ENCODE measurements at places on chromosomes 3 and 15.

- no peak for DNase-seq
These were observed 24.9 kb downstream of the FMN1 start for GRCh38 chr15:33169625-33170024.

- DNase-seq, result no peak
These were observed 25.1 kb downstream of the TNIK start for GRCh38 chr3:171435143-171435542.

DNA sequence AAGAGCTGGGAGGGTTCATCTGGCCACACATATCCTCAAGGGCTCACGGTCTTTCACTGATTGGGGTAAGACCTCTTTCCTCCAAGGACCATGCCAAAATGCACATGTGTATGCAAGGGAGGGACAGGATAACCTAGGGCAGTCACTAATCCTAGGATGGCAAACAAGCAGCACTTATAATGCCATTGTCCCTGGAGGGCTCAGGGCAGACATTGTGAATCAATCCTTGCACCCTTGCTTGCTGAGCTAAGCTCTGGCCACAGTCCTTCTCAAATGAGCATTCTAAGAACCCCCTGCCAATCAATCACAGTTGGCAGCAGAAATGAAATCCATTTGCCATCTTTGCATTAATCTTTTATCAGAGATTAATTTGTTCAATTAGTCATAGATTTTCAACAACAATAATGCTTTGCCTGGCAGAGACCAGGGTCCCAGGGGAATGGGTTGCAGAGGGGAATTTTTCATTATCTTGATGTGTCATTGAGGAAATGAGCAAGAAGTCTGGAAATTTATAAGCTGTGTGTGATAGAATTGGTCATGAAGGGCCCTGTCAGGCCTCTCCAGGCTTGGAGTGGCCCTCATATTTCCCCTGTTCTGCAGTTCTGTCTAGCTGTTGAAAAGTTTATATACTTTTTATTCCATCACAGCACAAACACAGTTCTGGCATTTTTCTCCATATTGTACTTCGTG is 57.2 kb upstream of the KY start:
- no peak for DNase-seq

DNA sequence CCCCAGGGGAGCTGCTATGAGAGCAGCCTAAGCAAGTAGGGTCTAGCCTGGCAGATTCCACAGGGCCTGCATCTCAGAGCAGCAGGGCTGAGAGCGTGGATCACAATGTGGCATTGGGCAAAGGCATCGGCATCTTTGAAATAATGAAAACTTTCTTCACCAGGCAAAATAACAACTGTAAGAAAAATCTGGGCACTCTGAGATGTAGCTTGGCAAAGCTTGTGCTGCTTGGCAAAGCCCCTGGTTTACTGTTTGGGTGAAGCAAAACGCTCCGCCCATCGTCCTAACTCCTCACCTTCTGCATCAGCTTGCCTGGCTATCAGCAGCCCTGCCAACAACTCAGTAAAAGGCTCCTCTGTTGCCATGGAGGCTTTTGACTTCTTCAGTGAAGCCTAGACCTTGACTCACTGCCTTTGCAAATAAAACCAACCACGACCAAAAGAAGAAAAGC is 212.8 kb upstream of the EIF1B start:
- no peak for DNase-seq

- DNase-seq, result no peak
These were observed 43.2 kb downstream of the MAP3K13 start for GRCh38 chr3:185406121-185406620.

- DNase-seq, result no peak
These were observed 264.4 kb downstream of the TIGIT start for GRCh38 chr3:114558271-114558670.

GRCh38 chr15:83064859-83065258 is 2.2 kb downstream of the BTBD1 start:
- no peak for DNase-seq

GRCh38 chr15:51625236-51625635 is 2.7 kb upstream of the DMXL2 start:
- no peak for DNase-seq

DNA sequence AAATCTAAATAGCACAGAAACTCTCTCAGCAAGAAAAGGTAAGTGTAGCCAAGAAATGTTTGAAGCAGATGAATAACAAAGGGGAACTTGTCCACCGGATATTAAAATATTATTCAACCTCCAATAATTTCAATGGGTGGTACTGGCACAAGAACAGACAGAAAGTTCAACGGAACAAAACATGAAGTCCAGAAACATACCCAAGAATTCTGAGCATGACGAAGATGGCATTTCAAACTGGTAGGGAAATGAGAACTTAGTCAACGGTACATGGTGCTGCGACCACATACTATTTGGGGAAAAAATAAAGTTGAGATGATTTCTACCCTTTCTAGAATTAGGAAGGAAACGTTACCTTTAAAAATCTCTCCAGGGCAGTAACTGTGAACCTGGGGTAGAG is 5.5 kb downstream of the CHSY1 start:
- no peak for DNase-seq

GRCh38 chr3:114519415-114519814 is 225.6 kb downstream of the TIGIT start:
- no peak for DNase-seq

DNA sequence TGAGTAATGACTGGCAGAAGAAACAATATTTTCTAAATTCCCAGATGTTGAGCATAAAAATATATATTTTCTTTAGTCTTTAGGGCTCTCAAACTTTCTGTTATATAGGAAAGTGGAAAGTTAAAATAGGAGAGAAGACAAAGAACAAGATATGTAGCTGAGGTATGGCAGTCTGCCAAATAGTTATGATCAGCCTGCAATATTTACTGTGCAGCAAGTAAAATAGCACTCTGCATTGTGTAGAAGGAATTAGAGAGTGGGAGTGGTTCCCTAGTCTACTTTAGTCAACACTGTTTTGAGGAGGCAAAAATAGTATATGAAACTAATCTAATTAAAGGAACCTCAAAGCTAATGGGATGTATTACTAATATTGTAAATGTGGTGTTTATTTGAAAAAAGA is 978.1 kb upstream of the ALCAM start:
- DNase-seq, result no peak

DNA sequence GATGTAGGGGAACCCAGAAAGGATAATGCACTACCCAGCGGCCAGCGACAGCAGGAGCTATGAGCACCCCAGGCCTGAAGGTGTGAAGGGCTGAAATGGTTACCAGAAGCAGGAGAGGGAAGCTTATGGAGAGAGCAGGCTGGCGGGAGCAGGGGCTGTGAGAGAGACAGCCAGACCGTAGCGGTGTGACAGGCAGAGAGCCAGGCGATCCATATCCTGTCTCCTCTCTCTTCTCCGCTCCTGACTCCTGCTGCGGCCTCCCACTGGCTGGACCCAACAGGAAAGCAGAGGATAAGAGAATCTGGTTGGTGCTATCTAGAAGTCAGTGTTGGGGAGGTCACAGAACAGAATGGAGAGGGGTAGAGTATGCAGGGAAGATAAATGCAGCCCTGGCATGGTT is 49.9 kb downstream of the BTD start:
- DNase-seq, result no peak

DNA sequence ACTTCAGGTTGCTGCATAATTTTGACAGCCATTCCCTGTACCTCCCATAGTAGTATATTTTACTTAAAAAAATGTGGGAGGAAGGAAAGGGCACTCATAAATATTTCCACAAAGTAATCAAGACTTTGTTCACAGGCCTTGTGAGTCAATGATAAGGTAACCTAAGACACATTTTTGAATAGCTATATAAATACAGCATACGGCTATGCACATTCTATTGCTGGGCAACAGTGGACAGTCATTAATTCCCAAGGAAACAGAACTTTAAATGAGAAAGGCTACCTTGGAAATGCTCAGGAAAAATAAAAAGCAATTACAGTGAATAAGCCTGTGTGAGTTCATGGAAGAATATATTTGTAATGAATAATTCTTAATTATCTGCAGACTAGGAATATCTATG is 144.0 kb downstream of the CADM2 start:
- DNase-seq, result no peak

GRCh38 chr15:73948982-73949381 is 22.7 kb downstream of the LOXL1 start:
- no peak for DNase-seq

- no peak for DNase-seq
These were observed 339.7 kb downstream of the NLGN1 start for GRCh38 chr3:173737167-173737808.

GRCh38 chr3:7651274-7651673 is 790.4 kb downstream of the GRM7 start:
- DNase-seq, result no peak
